ENCODE measurements at places on chromosomes 2 and 18. TPM values are rescaled to one million over a fixed set of nuclear protein-coding genes. Genes with fewer than 3 reads are reported as not detected.

GRCh38 chr18:77105680-77106079 is 26.9 kb downstream of the MBP start:
- no peak for DNase-seq

GRCh38 chr18:7778181-7778580 is 211.1 kb downstream of the PTPRM start:
- no peak for DNase-seq

- no peak for DNase-seq
Observed at GRCh38 chr18:30743033-30743432, 299.5 kb downstream of the DSC3 start.

DNA sequence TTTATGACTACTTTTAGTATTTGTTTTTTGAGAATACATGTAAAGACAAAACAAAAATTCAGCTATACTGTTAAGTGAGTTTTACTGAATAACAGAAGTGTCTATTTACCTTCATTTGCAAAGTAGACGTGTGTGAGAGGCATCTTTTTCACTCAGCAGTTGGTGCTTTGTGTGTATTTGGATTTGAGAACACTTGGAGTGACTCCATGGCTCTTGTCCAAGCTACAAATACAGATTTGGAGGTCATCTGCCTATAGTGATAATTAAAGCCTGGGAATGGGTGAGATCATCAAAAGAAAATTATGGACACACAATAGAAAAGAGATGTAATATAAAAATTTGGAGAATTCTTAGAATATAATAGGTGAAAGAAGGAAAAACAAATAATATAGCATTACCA is 6.2 kb downstream of the NAB1 start:
- no peak for DNase-seq

DNA sequence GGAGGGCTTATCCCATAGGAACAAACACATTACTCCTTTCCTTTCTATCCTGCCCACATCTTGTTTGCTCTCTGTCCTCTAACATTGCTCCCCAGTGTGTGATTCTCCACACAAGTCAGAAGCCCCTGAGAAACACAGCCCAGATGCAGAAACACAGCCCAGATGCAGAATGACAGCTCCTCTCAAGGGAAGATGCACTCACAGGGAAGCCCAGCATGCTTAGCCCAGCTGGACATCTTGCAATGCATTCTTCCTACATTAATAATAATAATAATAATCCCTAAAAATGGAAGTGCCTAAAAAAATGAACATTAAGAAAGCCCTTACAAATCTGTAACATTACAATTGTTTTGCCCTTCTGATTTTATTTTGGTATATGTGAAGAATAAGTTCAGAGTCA is 172.1 kb downstream of the CBLN2 start:
- no peak for DNase-seq

The CNRIP1 gene
- 7.6 TPM for total RNA-seq

Measured in heart left ventricle (tissue), 16 donors.